ENCODE measurements at places on chromosomes 13 and 19.

GRCh38 chr13:26486550-26486949 is 70.9 kb upstream of the WASF3 start:
- DNase-seq: no peak

GRCh38 chr13:48892053-48892687 is 83.5 kb upstream of the FNDC3A start:
- DNase-seq: no peak

GRCh38 chr19:39471756-39472536 is 8.7 kb upstream of the TIMM50 start:
- no peak for DNase-seq

DNA sequence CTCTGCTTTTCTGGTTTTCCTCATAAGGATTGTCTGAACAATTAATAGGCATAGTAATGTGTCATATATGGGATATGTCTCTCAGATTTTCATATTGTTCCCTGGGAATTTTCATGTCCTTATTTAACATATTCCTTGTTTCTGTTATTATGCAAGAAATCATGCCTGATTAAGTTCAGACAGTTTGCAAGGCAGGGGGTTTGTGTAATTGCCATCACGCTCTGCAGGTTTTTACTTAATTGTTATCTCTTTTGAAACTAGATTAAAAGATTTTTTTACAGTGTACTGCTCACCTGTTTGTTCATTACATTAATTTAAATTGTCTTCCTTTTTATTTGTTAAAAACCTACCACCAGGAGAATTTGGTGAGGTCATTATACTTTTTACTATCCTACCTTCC is 1253.2 kb upstream of the PRR20A start:
- DNase-seq: no peak

- no peak for DNase-seq
Measured at GRCh38 chr13:114194853-114195252, 15.8 kb downstream of the CFAP97D2 start.

- DNase-seq: no peak
Measured at GRCh38 chr13:20190076-20190475, 2.7 kb downstream of the GJB2 start.

GRCh38 chr13:22483276-22483675 is 697.5 kb upstream of the SGCG start:
- no peak for DNase-seq
